Naive B cell (primary cell): ENCODE measurements at places on chromosomes 13 and 19. TPM values are rescaled to one million over a fixed set of nuclear protein-coding genes. Genes with fewer than 3 reads are reported as not detected.

DNA sequence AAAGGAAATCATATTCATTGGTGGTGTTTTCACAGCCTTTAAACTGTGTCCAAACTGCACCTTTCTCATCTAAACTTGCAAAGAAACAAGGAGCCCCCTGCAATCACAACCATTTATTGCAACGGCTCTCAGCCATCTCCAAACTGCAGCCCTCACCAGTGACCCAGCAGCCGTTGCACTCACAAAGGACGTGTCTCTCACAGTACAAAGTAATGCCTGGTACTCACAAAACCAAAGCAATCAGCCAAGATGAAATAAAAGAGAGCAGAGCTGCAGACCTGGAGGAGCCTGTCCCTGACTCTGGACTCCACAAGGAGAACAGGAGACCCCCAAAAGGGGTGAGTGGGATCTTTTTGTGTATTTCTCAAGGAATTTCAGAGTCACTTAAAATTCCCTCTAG is 20.2 kb upstream of the CEACAM21 start:
- DNase-seq = no peak

- no peak for DNase-seq
Observed at GRCh38 chr19:41023193-41023592, 32.1 kb downstream of the CYP2B6 start.

- no peak for DNase-seq
Observed at GRCh38 chr19:32241306-32241705, 104.1 kb upstream of the ZNF507 start.

DNA sequence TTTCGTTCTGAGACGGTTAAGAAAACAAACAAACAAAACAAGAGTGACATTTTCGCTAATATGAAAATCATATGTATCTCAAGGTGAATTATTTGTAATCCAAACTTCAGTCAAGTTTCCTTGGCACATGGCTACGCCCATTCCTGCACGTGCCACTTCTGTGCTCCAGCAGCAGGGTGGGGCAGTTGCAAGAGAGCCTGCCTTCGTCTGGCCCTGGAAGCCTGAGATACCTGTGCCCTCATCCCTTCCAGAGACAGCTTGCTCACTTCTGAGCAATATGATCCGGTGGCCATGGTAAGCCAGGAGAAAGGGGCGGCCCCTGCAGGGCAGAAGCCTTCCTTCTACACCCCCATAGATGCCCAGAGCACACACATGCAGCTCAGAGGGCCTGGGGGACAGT is 22.1 kb downstream of the DPP9 start:
- DNase-seq = no peak

GRCh38 chr13:80047406-80047805 is 293.5 kb downstream of the SPRY2 start:
- DNase-seq = no peak

GRCh38 chr13:99987154-99988019 is 5.8 kb downstream of the ZIC2 start:
- DNase-seq = no peak

DNA sequence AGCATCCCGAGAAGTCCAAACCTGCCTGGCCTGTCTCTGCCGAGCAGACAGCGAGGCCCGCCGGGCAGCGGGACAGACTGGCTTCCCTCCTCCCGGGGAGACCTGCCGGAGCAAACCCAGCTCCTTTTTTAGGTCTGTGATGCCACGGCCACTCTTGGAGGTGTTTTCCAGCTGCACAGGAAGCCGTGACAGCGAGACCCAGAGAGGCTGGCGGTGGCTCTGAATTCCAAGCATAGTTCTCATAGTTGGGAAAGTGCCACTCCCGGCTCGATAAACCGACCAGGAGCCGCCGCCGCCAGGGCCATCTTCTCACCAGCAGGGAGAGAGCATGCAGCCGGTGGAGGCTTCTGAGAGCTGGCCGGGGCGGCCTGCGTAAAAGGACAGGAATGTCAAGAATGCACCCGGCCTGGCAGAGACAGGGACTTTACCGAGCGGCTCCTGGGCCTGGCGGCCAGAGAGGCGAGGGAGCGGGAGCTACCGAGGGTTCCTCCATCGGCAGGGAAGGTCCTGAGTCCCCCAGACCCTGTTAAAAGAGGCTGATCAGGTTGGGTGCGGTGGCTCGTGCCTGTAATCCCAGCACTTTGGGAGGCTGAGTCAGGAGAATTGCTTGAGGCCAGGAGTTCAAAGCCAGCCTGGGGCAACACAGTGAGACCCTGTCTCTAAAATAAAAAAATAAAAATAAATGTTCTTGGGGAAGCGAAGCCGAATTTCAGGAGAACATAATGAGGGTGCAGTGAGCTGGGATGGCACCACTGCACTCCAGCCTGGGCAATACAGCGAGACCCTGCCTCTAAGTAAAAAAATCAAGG is 64.9 kb downstream of the GADD45B start:
- DNase-seq = no peak

GRCh38 chr19:7818806-7819205 is 11.2 kb upstream of the EVI5L start:
- no peak for DNase-seq

- DNase-seq = no peak
Observed at GRCh38 chr13:33931397-33932311, 113.7 kb downstream of the RFC3 start.

Gene ZNF776
- polyA plus RNA-seq = 11.9 TPM

Gene CCDC70
- polyA plus RNA-seq = not detected

Gene ERICH6B
- polyA plus RNA-seq = not detected

Gene KIR3DL1
- polyA plus RNA-seq = not detected

Gene ACTMAP
- 5.2 TPM for polyA plus RNA-seq
